ENCODE measurements at places on chromosomes 12 and 14. TPM values are rescaled to one million over a fixed set of nuclear protein-coding genes. Genes with fewer than 3 reads are reported as not detected.

DNA sequence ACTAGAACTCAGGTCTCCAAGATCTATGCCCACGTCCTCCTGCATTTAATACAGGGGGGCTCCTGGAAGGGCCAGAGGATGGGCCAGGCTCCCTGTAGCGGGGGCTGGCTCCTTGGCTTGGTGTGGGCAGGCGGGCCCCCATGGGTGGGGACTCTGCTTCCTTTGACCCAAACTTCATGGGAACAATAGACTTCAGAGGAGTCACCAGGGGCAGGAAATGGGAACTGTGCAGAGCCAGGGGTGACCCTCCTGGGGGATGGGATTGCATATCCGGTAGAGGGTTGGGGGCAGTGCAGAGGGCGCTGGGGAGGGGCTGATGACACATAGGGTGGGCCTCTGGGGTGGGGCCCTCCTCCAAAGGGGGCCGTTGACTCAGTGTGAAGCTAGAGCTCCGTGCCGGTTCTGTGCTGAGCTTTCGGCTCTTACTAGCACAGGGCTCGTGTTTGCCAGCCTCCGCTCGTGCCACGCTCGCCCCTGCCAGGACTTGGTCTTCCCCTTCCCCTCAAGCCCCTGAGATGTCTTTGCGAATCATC is 4.6 kb downstream of the TEAD4 start:
- DNase-seq: no peak

GRCh38 chr12:7346551-7347225 is 42.8 kb downstream of the ACSM4 start:
- no peak for DNase-seq

- no peak for DNase-seq
Measured at GRCh38 chr12:65814038-65814437, 10.2 kb upstream of the HMGA2 start.

Gene CCDC184
- total RNA-seq: 2.0 TPM

GRCh38 chr12:46908236-46908935 is 82.6 kb upstream of the SLC38A4 start:
- no peak for DNase-seq

DNA sequence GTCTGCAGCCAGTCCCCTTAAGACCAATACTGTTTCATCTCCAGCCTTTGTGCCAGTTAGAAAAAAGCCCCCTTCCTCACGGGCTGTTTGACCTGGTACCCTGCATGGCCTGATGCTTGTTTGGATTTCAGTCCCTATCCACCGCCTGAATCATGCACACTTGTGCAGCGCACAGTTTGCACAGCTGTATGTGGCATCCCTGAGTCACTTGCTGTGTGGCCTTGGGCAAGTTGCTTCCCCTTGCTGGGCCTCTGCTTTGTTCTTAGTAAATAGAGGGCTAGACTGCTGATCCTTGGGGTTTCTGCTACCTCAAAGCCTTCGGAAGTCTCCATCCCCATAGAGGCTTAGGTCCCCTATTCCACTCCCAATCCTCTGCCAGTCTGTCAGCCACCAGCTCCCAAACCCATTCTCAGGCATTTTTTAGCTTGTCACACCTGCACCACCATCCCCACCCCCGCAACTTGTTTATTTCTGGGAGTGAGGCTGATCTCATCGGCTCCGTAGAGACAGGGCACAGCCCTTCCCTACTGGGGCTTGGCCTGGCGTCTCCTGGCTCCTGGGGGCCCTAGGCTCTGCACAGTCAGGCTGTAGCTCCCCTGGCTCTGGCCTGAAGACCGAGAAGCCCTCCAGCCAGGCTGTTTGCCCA is 8.8 kb downstream of the KRT80 start:
- DNase-seq: no peak

Gene TTC9
- 5.2 TPM for total RNA-seq

- no peak for DNase-seq
Measured at GRCh38 chr14:68312300-68312699, 480.6 kb downstream of the ZFP36L1 start.

Gene SCN8A
- 1.4 TPM for total RNA-seq

- no peak for DNase-seq
Measured at GRCh38 chr14:81433378-81433777, 33.3 kb upstream of the STON2 start.

Gene STRAP
- 85.9 TPM for total RNA-seq

DNA sequence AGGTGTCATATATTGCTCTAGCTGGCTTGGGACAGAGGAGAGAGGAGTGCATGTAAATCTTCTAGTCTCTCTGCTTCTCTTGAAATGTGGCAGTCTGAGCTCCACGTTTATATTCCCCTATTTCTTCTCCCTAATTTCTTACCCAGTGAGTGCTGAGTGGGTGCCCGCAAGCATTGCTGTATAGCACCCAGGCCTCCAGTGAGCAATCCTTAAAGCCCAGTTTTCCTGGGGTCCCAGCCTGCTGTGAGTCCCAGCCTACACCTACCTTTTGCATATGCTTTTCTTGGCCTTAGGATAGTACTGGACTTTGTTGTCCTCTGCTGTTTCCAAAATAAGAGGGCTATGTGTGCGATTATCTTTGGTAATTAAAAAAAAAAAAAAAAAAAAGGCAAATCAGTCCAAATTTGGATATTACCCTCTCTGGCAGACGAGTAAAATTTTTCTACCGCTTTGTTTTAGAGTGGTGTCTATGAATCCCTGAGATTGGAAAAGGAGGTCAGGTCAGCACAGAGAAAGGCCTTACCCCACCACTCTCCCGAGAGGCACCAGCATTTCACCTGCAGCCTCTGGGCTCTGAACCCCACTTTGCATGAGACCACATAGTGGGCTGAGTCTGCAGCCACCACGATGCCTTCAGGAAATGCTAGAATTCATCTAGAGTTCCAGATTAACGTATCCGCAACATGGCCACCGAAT is 1.1 kb downstream of the MGST1 start:
- DNase-seq: no peak

GRCh38 chr12:91663310-91663709 is 480.7 kb upstream of the DCN start:
- no peak for DNase-seq

GRCh38 chr14:89654998-89655397 is 238.0 kb upstream of the FOXN3 start:
- no peak for DNase-seq

- no peak for DNase-seq
Measured at GRCh38 chr14:100076606-100077005, 11.4 kb downstream of the EVL start.

Gene AMDHD1
- 1.2 TPM for total RNA-seq

DNA sequence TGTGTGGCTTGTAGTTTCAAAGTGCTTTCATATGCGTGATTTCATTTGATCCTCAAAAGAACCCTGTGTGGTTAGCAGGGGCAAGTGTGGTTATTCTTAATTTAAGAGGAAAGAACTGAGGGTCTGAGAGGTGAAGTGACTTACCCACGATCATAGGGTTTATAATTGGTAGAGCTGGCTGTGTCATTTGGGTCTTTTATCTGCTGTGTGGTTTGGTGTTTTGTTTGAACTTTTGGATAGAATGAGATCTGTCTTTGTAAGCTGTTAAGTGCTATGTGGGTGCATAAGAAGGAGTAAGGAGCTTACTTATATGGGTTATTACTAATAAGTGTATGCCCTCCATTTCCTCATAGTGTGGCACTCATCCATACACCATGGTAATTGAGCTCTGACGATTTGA is 190.0 kb downstream of the CACNA1C start:
- no peak for DNase-seq

Gene PROX2
- total RNA-seq: not detected

DNA sequence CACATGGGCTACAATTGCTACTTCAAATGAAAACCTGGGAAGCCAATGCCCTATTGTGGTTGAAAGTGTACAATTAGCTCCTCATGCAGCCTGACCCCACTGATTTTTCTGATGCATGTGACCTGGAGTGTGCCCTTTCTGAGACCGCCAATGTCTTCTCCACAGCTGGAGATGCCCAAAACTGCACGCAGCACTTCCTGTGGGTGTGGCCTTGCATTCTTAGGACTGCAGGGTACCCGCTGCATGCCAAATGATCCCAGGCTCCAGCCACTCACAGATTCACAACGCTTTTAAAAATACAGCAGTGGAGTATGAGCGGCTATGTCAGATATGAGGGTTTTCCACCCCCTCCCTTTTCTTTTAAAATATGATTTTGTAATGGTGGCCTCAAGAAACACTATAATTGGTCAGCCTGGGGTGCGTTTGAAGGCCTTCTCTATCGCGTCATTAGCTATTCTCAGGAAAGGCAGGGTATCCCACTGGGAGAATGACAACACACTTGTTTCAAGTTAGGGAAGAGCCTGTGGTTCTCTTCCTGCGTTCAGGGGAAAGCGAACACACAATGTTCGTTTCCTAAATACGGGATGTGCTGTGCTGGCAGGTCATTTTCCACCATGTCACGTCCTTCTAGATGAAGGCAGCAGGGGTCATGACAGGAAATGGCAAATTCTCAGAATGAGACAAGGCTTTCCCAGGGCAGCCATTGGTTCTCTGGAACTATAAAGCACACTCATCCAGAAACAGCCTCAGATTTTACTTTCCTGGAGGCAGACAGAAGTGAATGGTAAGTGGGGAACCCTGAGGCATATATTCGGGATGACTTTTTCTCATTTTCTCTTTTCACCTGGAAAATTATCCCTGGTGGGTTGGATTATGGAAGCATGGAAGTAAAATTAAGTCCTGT is at the start of gene APOLD1:
TSS of gene APOLD1 (plus strand) at position 749 of the 904 bp plus-strand sequence. CDS start at position 782, 33 bp downstream.
- DNase-seq: peak; percentile 69

DNA sequence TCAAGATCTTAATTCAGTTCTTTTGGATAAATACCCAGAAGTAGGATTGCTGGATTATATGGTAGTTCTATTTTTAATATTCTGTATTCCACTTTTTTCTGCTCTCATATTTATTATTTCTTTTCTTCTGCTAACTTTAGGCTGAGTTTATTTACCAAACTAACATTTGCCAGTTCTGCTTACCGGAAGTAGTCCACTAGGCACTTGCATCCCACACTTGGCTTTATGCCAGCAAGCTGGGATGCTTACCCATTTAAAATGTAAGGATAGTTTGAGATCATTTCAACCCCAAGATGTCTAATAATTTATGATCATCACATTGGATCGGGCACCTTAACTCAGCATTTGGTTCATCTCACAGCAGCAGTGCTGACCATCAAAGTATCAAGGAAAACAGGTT is 96.8 kb downstream of the PIK3C2G start:
- DNase-seq: no peak

DNA sequence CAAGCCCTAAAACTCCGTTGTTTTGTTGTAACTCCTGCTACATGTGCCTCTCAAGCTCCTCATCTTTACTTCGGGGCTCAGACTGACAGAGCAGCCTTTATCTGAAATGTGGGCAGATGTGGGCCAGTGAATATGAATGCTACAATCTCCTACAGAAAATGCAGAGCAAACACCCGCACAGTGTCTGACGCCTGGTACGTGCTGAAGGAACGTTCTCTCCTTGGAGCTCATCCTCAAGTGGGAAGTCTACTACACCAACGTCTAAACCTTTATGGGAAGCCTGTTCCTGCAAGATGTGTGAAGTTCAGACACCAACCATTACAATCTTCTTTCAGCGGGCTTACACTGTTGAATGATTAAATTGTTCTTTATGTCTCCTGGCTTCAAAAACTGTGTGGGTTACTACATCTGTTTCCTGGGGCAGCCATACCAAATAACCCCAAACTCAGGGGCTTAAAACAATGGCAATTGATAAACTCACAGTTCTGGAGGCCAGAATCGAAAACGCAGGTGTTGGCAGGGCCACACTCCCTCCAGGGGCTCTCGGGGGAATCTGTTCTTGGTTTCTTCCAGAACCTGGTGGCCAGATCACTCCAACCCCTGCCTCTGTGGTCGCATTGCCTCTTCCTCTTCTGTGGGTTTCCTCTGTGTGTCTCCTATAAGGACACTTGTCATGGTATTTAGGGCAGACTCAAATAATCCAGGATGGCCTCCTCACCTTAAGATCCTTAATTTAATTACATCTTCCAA is 179.7 kb upstream of the PLXNC1 start:
- no peak for DNase-seq

Gene LHX5
- total RNA-seq: not detected

- DNase-seq: no peak
Measured at GRCh38 chr12:5480938-5481303, 49.0 kb downstream of the NTF3 start.

GRCh38 chr14:92310776-92311375 is 12.1 kb upstream of the SLC24A4 start:
- no peak for DNase-seq

- no peak for DNase-seq
Measured at GRCh38 chr12:24845615-24846014, 103.3 kb downstream of the BCAT1 start.

GRCh38 chr12:119989361-119989730 is 310 bp downstream of the BICDL1 start:
- peak; percentile 80 for DNase-seq

Gene C1S
- total RNA-seq: 402 TPM

DNA sequence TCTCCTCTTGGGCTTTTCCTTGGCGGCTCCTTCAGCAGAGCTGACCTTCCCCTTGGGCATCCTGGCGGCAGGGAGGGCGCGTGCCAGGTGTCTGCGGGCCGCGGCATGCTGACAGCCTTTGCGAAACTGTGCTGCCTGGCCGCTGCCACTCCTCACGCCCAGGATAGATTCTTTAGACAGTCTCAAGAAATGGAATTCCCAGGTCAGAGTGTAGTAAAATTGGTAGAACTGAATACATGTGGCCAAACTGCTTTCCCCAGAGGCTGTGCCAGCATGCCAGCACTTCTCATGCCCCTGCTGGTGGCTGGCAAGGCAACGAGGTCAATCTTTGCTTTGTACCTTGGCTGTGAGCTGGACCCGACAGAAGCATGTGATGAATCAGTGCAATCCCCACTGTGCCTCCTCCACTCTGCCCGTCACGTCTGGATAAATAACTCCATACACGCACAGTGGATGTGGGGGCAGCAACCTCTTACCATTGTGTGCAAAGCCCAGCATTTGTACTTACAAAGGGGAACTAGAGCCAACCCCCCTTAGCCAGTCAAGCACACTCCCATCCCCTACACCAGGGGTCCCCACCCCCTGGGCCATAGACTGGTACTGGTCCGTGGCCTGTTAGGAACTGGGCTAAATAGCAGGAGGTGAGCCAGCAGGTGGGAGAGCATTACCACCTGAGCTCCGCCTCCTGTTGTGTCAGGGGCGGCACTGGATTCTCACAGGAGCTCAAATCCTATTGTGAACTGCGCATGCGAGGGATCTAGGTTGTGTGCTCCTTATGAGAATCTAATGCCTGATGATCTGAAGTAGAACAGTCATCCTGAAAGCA is 90.9 kb downstream of the ACTN1 start:
- no peak for DNase-seq

Gene KCNC2
- not detected for total RNA-seq

Gene TEX22
- total RNA-seq: 3.3 TPM
